Lung (tissue), 17 donors: ENCODE measurements at places on chromosomes 11 and 22.

- no peak overlapping the region for H3K4me3 ChIP-seq
- no peak for DNase-seq
- no peak overlapping the region for H3K27ac ChIP-seq
These were observed 2.4 kb downstream of the FOXR1 start for GRCh38 chr11:118973985-118974384.

- no peaks in the 10 kb centered on the region for H3K27me3 ChIP-seq
- no peak overlapping the region for H3K27ac ChIP-seq
- no peak for DNase-seq
- H3K36me3 ChIP-seq, result no peaks in the 10 kb centered on the region
- H3K4me3 ChIP-seq, result no peak overlapping the region
These were observed 5.4 kb upstream of the DNAJB13 start for GRCh38 chr11:73945396-73945795.

DNA sequence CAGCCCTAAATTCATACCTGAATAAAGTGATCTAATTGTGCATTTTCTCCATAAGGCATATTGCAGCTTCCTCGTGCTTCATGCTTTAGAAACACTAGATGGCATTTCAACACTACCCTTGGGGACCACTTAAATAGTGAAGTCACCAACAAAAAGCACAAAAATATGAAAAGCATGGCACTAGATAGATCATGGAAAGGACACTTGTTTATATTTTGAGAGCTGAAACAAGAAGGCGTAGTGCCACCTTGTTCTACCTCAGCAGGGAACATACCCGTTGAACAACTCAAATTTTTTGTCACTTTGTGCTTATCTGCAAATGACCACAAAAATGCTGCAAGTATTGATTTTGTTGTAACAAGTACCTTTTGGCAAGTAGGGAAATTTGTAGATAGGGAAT lies 8.6 kb downstream of the TBCEL start:
- no peak overlapping the region for H3K4me3 ChIP-seq
- peak; percentile 41 for DNase-seq
- no peak overlapping the region for H3K27ac ChIP-seq
- H3K27me3 ChIP-seq, result no peaks in the 10 kb centered on the region

GRCh38 chr22:22219140-22219996 lies 25.2 kb upstream of the VPREB1 start:
- H3K27ac ChIP-seq, result no peak overlapping the region
- H3K27me3 ChIP-seq, result no peaks in the 10 kb centered on the region
- no peaks in the 10 kb centered on the region for H3K4me1 ChIP-seq
- no peaks in the 10 kb centered on the region for H3K36me3 ChIP-seq
- no peak for DNase-seq

GRCh38 chr11:86802601-86803051 lies 2.3 kb downstream of the PRSS23 start:
- H3K4me1 ChIP-seq, result no peaks in the 10 kb centered on the region
- no peaks in the 10 kb centered on the region for H3K36me3 ChIP-seq
- H3K4me3 ChIP-seq, result no peak overlapping the region
- H3K27me3 ChIP-seq, result no peaks in the 10 kb centered on the region
- DNase-seq, result peak; percentile 53
- H3K27ac ChIP-seq, result no peak overlapping the region

GRCh38 chr11:32960553-32961164 lies 55.0 kb upstream of the DEPDC7 start:
- H3K27ac ChIP-seq, result no peak overlapping the region
- no peak for DNase-seq
- no peak overlapping the region for H3K4me3 ChIP-seq
- peaks cover 23% of the 10 kb centered on the region for H3K36me3 ChIP-seq
- H3K4me1 ChIP-seq, result no peaks in the 10 kb centered on the region

- no peak for DNase-seq
- H3K27ac ChIP-seq, result no peak overlapping the region
- H3K4me1 ChIP-seq, result peaks cover 3% of the 10 kb centered on the region
- H3K36me3 ChIP-seq, result no peaks in the 10 kb centered on the region
- no peaks in the 10 kb centered on the region for H3K27me3 ChIP-seq
These were observed 133.0 kb upstream of the FIBIN start for GRCh38 chr11:26860895-26861294.
